Stimulated activated CD4-positive, alpha-beta T cell treated with anti-CD3 and anti-CD28 coated beads, Interleukin-12 subunit alpha, Interleukin-12 subunit beta, amount 100 ng/mL, for 4 hours (primary cell): ENCODE measurements at places on chromosomes 11 and 22.

DNA sequence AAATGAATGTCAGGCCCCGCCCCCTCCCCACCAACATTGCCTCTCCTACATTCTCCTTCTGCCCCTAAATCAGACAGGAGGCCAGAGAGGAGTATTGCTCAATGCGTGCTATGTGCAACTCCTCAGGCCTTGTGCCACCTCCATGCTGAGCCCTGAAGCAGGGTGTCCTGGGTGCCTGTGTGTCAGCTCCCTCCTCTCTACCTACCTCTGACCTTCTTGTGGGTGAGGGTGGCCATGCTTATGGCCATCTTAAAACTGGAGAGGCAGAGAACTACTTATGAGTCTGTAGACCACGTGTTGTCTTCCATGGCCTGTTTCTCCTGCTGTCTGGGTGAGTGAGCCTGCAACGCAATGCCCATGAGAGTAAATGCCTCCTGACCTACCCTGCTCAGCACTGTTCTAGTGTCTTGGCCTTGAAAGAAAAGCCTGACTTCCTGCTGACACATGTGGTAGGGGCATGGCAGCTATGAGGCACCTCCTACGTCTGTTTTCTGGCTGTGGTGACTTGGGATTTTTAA is 10.5 kb downstream of the MCAM start:
- DNase-seq, result no peak

GRCh38 chr11:12789596-12790215 is 115.5 kb downstream of the TEAD1 start:
- no peak for DNase-seq

- DNase-seq, result no peak
These were observed 94.8 kb upstream of the SESN3 start for GRCh38 chr11:95325777-95326258.

DNA sequence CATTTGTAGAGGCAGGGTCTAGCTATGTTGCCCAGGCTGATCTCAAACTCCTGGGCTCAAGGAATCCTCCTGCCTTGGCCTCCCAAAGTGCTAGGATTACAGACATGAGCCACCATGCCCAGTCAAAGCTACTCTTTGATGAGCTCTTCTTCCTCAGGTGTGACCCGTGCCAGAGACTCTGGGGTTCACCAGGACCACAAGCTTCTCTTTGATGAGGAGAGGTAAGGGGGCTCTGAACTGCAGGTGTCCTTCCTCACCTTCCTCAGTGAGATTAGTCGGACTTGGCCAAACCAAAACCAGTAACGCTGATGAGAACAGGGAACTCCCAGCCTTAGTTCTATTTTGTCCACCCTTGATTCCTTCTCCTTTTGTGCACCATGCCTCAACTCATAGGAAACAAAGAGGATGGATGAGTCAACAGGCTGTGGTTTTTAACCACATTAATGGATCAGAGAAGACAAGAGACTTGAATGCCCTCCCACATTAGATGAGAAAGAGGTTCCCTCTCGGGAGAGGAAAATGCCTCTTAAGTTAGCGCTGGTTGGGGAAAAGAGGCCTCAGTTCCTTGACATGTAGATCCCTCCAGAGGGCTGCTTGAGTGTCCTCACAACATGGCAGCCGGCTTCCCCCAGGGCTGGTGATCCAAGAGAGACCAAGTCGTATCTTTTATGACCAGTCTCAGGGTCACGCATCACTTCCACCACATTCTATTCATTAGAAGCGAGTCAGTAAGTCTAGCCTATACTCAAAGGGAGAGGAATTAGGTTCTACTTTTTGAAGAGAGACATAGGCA is 25.7 kb upstream of the CTR9 start:
- DNase-seq, result peak; percentile 11

- no peak for DNase-seq
These were observed 122.7 kb downstream of the EFCAB6 start for GRCh38 chr22:43689356-43689755.

- DNase-seq, result no peak
These were observed 418.6 kb downstream of the FAM181B start for GRCh38 chr11:82315093-82315492.

- DNase-seq, result no peak
These were observed 7.8 kb downstream of the P2RY2 start for GRCh38 chr11:73225851-73226250.

DNA sequence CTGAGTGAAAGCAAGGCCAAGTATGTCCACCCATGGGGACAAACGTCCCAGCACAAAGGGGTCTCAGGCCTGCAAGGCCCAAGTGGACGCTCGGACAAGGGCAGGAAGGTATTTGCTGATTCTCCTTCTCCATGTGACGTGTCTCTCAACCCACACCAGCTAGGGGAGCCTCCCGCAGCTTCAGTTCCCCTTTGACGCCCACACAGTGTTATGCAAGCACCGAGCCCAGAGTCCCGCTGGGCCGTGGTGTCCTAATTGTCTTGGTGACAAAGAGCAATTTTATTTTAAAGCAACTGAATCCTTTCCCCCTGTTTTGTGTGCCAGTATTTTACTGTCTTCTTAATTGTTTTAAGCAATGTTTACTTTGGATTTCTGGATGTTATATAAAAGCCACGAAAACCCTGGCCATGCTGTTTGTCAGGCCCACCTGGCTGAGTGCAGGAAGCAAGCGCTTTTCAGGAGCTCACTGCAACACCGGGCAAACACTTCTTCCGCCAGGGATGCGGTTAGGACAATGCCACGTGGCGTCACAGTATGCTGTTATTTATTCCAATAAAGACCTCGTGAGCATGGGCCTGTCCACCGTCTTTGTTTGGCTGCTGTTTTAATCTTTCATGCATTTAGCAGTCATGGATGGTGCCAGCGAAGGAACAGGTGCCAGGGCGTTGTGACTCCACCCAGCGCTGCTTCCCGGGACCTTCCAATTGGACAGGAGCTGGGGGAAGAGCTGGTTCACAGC is 8.2 kb upstream of the PARVG start:
- DNase-seq, result no peak

GRCh38 chr11:31779374-31779791 is 31.7 kb downstream of the PAX6 start:
- DNase-seq, result no peak

GRCh38 chr11:44454666-44455065 is 110.8 kb upstream of the CD82 start:
- DNase-seq, result no peak

DNA sequence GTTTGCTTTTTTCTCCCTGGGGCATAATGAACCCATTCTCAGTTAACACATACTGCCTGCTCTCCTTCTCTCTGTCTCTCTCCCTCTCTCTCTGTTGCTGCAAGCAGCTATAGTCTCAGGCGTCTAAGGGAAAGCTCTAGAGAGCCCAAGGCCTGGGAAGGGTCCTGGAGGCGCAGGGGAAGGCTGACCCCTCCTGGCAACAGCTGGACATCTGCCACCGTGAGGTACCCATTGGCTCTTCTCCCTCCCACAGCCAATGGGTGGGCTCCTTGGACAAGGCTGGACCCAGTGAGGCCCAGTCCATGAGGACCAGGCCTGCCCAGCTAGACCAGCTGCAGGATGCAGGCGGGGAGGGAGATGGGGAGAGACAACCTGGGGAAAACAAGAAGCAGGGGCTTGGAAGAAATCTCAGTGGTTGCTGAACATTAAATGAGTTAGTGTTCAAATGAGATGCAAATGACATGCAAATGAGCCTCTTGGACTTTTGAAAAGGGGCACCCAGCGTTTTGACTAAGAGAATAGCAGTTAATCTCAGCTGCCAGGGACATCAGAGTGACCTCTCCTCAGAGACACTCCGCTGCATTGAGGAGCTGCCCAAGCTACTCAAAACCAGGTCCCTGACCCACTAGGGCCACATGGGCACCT is 349.7 kb downstream of the BUD13 start:
- no peak for DNase-seq

DNA sequence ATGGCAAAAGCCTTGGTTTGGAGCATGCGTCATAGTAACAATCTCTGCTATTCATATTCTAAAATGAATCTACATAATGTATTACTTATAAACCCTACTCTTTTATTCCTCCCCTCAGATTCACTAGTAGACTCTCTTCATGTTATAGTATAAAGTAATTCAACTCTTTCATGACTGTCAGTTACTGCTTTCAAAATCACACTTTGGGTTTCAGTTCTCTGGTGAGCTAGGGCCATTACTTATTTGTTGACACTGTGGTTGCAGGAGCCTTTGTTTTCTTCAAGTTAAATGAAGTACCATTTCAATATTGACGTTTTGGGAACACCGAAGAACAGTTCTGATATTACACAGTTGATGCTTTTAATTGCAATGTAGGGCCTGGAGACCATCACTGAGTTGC is 378.4 kb downstream of the DDX10 start:
- DNase-seq, result no peak

DNA sequence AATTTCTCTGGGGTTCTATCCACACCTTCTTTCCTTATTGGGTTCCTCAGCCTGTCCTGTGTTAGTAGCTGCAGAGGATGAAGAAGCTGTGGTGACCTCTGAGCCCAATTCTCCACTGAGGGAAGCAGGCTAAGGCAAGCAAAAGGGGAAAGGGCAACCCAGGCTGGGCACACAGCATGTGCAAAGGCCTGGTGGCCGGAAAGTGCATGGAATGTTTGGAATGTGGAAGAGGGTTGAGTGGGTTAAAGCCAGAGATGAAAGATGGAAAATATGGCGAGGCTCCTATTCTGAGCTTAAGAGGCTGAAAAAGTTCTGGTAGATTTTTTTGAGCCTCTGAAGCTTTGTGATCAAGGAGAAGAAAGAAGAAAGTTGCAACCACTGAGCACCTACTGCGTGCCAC is 247.1 kb downstream of the MIAT start:
- DNase-seq, result no peak

DNA sequence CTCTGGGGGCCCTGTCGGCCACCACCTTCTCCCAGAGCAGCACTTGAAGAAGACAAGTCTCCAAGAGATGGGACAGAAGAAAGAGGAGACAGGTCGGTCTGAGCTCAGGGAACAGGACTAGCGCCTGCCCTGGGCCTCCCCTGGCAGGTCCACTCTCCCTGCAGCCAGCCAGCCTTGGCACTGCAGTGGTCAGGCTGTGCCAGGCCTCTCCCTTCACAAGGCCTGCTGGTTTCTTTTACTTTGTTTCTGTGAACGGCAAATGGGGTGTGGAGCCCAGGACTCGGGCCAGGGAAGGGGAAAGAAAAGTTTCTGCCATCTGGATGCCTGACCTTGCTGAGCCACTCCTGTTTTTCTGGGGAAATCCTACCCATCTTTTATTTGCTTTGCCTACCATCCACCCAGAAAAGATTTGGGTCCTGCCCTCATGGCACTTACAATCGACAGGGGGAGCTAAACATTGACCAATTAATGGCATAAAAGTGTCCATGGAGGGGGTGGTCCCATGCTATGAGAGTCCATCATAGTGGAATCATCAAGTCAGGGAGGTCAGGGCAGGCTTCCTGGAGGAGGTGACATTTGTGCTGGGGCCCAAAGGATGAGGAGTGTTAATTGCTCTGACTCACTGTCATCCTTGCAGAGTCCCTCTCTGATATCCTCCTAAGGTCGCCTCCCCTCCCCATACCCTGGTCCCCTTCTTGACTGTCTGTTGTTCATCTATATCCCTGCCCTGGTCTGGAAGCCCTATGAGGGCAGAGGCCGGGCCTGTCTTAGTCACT is 65.2 kb downstream of the NFAM1 start:
- no peak for DNase-seq

DNA sequence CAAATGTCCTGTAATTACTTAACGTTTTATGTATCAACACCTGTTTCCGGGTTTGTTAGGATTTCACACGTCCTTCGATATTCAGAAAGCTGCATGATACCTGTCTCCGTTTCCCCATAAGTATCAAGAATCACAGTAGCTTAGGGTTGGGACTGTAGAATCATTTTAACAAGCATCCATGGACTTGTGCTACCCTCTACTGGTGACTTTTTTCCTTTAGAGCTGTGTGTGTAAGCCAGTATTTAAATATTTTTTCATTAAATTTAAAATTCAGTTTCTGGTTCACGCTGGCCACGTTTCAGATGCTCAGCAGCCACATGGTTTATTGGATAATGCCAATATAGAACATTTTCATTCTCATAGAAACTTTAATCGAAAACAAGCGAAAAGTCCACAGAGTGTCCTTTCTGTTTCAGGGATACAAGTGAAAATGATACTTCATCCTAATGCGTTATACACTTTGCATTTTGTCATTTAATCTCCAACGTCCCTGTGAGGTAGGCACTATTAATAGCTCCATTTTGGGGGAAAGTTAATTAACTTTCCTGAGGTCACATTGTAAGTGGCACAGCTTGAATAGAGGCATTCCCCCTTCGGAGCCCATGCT is 61.5 kb upstream of the SLC25A18 start:
- DNase-seq, result no peak

DNA sequence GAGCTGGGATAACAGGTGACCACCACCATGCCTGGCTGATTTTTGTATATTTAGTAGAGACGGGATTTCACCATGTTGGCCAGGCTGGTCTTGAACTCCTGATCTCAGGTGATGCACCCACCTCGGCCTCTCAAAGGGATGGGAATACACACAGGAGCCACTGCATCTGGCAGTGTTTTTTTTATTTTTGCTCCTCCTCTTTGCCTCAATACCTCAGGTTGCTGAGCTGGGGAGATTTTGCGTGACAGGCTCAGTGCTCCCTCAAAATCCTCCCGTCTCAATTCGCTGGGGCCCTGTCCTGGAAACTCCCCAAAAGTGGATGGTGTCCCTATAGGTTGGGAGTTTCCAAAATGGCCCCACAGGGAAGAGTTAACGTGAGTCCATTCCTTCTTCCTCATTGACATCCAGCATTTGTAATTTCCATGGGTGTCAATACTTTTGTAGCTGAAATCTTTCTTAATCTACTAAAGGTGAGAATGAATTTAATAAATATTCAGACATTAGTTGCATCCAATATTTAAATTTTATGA is 71.8 kb downstream of the GGTLC2 start:
- DNase-seq, result no peak

DNA sequence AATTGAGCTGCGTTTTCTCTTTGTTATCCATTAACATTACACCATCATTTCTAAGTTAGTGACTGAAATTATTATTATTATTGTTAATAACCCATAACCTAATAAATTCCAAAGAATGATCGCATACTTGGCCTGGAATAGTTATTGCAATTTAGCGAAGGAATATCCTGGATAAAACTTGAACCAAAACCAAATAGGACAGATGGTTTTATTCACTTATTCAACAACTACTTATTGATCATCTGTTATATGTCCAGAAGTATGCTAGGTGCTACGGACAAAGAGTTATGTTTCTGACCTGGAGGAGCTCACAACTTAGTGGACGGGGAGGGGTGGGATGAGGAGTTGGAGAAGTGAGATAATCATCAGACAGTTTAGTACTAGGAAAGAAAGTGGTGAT is 44.8 kb upstream of the ARHGAP20 start:
- DNase-seq, result no peak

GRCh38 chr11:47887910-47888569 is 39.9 kb upstream of the NUP160 start:
- no peak for DNase-seq

DNA sequence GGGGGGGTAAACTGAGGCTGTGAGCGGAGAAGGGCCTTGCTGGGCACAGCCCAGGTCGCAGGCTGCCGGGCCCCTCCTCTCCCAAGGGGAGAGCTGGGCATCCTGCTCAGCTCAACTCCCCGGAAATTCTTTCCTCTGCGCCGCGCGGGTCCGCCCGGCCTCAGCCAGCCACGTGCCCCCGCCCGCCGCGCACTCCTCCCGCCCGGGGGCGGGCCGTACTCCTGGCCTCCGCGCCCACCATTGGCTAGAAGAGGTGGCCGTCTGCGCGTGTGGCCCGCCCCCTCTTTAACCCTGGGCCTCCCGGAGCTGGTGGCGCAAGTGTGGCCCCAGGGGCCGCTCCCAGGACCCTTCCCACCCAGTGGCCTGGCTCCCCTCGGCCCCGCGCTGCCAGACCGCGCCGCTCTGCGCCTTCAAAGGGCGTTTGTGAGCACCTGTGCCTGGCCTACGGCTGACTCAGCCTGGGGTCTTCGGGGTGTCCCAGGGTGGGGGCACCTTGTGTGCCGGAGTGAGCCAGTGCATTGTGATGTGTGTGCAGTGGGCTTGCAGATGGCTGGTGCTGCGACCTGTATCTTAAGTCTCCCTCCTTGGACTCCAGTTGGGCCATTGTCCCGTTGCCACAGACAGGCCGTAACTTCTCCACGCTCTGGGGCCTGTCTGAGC is 2.0 kb downstream of the MRGPRF start:
- peak; percentile 34 for DNase-seq
